Peyer's patch (tissue), 4 donors: ENCODE measurements at places on chromosomes 5 and 9. TPM values are rescaled to one million over a fixed set of nuclear protein-coding genes. Genes with fewer than 3 reads are reported as not detected.

DNA sequence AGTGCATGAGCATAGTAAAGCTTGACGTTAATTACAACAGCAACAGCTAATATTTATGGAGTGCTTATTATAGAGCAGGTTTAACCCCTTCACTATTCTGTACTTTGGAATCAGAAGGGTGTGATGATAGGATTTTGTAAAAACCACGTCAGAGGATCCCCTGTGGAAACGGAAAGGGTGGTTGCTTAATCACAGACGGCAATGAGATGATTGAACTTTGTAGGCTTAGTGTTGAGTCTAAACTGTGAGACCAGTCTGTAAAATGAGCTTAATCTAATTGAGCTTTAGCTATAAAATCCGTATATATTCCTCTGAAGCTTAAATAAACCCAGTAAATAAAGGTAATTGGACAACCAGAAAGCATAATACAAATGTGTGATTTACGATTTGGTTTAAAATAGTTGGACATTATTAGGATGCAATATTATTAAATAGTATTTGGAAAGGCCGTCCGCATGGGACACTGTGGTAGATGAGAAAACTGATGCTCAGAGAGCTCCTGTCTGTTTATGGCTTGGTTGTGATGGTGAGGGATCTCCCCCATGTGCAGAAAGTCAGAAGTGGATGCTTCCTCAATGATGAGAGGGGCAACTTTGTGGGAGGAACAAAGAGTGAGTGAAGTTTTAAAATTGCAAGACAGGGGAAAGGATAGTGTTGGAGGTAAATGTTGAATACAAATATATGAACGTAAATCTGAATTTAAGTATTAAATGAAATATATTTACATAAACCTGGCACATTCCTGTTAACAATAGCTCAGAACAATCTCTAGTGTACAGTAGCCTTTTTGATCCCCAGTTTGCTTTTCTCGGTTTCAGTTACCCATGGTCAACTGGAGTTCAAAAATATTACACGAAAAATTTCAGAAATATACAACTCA lies 23.4 kb upstream of the SCGB3A2 start:
- no peak for DNase-seq

The FBXO10 gene
- 4.7 TPM for total RNA-seq

The PPP2CA gene
- 111 TPM for total RNA-seq

DNA sequence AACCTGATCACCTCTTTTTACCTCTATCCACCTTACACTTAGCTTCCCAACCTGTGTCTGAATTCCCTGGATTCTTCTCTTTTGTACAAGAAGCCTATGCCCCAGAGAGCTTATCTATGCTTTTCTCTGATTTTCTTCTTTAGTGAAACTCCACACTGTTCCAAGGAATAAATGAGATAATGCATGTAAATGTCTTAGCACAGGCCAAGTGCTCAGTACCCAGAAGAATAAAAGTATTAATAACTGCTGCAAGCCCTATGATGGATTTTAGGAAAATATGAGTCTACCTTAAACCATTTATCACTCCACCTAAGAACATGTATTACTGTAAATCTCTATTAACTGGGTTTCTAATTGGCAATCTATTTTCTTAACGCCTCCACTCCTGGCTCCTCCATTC lies 168.5 kb upstream of the TNC start:
- no peak for DNase-seq

DNA sequence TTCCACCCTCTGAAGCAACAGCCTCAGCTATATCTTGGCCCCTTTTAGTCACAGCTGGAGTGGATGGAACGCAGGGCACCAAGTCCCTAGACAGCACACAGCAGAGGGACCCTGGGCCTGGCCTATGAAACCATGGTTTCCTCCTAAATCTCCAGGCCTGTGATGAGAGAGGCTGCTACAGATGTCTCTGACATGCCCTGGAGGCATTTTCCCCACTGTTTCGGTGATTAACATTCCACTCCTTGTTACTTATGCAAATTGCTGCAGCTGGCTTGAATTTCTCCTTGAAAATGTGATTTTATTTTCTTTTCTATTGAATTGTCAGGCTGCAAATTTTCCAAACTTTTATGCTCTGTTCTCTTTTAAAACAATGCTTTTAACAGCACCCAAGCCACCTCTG lies 384.8 kb downstream of the PRR16 start:
- DNase-seq, result no peak

DNA sequence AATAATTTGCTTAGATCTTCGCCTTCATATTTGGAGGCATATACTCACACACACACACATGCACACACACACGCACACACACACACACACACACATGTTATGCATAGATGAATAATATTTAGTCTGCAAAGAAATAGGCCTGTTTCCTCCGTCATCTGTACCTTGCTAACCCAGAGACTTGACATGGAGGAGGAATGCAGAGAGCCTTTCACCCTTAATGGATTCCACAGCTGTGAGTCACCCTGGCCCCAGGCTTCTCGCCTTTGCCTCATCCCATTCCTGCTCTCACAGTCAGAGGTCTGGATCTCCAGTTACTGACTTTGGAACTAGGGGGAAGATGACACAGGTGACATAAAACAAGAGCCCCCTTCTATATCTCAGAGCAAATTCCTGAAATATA lies 29.7 kb downstream of the ZNF462 start:
- no peak for DNase-seq

- DNase-seq, result no peak
Observed at GRCh38 chr5:137374110-137374714, 124.9 kb downstream of the SPOCK1 start.

The SPATA31C1 gene
- total RNA-seq, result not detected

The TNFSF15 gene
- 0.83 TPM for total RNA-seq

DNA sequence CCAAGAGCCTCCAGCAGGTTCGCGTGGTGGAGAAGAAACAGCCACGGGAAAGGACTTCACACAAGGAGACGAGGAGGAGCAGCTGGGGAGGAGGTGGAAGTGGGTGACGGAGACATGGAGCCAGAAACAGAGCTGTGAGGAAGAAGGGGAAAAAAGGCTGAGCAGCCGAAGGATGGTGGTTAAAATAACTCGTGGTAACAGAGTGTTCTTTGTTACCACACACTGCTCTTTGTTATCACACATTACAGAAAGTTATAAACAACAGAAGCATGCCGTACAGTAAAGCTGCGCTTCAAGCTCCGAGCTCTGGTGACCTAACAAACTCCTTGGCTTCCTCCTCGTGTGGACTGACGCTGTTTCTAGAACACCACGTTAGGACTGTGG lies 215.4 kb downstream of the GLIS3 start:
- no peak for DNase-seq

The NSG2 gene
- 0.94 TPM for total RNA-seq

GRCh38 chr5:115267617-115268016 lies 4.9 kb upstream of the PGGT1B start:
- no peak for DNase-seq

GRCh38 chr9:38263532-38263931 lies 129.0 kb upstream of the ALDH1B1 start:
- no peak for DNase-seq

DNA sequence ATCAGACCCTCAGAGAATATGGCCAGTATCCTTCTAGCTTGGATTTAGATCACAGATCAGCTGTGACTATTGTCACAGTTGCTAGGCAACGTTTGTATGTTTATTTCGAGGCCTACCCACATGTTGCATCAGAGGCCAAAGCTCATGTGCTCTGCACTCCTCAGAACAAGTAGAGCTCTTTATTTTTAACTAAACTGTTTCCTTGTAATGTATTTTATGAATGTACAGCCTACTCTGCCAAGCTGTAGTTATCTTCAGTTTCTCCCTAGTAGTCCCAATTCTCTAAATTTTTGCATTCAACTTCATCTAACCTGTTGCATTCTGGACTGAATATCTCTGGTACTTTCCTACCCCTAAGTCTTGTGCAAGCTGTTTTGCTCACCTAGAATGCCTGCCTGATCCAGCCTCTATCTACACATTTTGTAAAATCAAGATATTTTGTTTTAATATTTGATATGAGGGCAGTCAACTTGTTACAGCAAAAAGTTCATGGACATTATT lies 52.8 kb downstream of the CAST start:
- DNase-seq, result no peak

DNA sequence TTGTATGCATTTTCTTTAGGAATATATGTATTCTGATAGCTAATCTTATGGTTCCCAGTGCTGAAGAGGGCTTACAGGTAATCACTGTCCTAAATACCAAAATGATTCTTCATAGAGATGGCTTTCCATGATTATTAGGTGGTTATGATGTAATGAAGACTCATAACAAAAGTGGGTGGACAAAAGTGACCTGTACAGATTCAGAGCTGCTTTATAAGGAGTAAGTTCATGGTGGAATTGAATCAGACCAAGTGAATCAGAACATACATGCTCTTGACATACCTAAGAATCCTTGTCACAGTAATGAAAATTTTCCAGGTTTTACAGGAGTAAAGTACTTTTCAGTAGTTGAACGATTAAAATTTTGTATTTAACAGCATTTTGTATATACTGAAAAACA lies 105.6 kb downstream of the NIPBL start:
- DNase-seq, result no peak

DNA sequence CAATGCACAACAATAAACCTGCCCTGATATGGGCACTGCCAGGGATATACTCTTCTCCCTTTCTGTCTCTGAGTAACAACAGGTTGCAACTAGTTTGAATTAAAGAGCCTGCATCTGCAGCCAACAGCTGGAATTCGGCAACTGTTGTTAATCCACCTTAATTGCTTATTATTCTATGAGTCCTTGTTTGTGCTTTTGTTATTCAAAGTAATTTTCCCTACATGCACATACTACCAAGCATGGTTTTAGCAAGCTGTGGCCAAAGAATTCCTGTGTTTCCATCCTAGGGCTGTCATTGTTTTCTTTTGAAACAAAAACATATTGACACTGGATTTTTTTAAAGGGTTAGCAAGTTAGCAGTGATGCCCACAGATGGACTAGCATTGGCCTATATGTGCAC lies 171.5 kb downstream of the EFNA5 start:
- DNase-seq, result no peak

The HDAC3 gene
- total RNA-seq, result 31.2 TPM

DNA sequence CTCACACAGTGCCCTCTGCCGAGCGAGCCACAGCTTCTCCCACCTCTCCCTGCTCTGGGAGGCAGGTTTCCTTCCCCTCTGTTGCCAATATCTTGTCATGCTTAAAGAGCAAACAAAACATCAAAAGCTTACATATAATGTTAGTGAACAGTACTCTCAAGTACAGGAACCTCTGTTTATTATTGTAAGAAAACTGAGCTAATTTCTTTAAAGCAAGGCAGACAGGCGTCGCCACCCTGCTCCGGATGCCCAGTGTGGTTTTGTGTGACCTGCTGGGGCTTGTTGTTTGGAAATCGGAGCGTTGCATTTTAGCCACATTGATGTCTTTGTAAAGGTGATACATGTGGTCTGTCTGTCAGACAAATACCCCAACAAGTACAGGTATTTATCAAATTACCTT lies 401.4 kb upstream of the IRX1 start:
- DNase-seq, result no peak

DNA sequence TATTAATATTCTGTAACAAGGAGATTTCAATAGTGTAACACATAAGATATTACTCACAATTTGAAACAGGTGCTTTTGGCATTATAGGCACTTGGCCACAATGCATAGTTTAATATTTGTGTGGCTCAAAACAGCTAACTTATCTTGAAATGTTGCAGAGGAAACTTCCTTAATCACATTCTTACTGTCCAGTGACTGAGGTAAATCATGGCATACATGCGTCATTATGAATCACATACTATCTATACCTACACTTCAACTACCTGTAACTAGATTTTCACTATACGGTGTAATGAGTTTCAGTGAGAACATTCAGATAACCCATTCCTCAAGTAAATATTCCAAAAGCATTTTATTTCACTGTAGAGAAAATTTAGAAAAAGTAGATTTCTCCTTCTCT lies 218.8 kb downstream of the PDE4D start:
- no peak for DNase-seq
